ENCODE measurements at places on chromosomes 16 and 17.
A peak's percentile ranks its signal among the peaks of the same experiment; 100 is the strongest.

GRCh38 chr17:19555746-19556145 lies 22.1 kb downstream of the SLC47A1 start:
- DNase-seq = no peak

DNA sequence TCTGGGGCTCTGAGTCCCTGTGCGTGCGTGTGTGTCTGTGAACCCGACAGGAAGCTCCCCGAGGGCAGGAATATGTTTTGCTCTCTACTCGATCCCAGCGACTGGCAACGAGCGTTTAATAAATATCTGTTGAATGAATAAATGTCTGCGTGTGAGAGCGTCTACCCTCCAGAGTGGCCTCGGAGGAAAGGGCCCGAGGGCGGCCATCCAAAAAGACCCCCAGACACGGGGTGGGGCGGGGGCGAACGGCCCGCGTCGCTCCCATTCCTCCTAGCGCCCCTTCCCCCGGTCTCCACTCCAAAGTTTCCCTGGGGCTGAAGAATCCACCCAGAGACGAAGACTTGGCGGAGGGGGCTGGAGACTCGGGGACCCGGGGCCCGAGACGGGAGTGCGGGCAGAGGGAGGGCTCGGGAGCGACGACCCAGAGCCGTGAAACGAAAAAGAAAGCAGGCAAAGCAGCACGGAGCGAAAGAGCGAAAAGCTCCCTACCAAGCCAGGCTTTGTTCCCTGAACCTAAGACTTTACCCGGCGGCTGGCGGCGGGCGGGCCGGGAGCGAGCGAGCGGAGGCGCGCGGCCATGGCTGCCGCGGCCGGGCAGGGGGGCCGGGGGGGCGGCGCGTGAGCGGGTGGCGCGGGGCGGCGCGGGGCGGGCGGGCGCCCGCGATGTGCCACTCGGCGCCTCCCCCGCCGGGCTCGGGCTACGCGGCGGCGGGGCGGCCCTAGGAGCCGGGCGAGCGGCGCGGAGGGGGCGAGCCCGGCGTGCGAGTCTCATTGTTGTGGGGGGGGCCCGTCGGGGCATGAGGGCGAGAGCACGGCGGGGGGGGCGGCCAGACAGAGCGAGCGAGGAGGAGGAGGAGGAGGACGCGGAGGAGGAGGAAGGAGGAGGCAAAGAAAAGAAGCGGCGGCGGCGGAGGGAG lies at the start of gene MLLT6:
Gene MLLT6, plus strand, starts transcription at position 668 of the 917 bp plus-strand sequence. CDS start 360 bp downstream, outside the sequence.
- DNase-seq = peak; percentile 76

- peak; percentile 4 for DNase-seq
Observed at GRCh38 chr16:50814541-50814940, 72.7 kb downstream of the CYLD start.

GRCh38 chr17:21291357-21291756 lies 6.8 kb downstream of the MAP2K3 start:
- no peak for DNase-seq

GRCh38 chr16:57341441-57342303 lies 16.9 kb upstream of the CCL22 start:
- DNase-seq = peak; percentile 88

DNA sequence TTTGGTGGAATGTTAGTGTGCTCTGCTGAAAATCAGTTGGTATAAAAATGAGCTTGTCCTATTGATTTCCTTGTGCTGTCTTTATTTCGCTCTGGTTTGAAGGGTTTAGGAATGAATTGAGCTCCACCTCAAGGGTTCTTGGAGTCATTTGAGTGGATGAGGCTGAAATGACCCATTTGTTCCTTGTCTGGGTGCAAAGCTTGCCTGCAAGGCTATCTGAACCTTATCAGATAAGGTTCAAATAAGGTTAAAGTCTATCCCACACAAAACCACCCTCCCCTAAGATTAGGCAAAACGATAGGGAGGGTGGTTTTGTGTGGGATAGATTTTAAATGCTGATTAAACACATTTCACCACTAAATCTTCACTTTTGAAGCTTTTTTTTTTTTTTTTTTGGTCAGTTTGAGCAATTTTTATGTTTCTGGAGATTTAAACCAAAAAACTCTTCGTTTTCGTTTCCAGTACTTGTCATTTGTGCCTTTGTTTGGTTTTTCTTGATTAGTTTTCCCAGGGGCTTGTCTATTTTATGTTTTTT lies 62.7 kb downstream of the ARHGAP44 start:
- DNase-seq = peak; percentile 24

DNA sequence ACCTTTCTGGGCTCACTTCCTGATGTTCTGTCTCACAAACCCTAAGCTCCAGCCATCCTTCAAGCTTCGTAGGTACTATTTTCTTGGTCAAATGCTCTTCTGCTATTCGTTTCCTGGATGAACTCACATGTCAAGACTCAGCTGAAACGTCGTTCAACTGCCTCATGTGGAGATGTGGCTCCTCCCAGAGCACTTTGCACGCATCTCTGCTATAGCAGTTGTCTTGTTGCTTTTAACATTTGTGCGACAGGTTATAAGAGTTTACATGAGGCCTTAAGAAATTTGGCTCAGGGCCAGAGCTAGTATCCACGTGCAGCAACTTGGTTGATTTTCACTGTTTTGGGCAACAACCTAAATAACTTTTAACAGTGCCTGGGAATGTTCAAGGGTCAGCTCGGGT lies 2.8 kb upstream of the KRT40 start:
- DNase-seq = no peak

DNA sequence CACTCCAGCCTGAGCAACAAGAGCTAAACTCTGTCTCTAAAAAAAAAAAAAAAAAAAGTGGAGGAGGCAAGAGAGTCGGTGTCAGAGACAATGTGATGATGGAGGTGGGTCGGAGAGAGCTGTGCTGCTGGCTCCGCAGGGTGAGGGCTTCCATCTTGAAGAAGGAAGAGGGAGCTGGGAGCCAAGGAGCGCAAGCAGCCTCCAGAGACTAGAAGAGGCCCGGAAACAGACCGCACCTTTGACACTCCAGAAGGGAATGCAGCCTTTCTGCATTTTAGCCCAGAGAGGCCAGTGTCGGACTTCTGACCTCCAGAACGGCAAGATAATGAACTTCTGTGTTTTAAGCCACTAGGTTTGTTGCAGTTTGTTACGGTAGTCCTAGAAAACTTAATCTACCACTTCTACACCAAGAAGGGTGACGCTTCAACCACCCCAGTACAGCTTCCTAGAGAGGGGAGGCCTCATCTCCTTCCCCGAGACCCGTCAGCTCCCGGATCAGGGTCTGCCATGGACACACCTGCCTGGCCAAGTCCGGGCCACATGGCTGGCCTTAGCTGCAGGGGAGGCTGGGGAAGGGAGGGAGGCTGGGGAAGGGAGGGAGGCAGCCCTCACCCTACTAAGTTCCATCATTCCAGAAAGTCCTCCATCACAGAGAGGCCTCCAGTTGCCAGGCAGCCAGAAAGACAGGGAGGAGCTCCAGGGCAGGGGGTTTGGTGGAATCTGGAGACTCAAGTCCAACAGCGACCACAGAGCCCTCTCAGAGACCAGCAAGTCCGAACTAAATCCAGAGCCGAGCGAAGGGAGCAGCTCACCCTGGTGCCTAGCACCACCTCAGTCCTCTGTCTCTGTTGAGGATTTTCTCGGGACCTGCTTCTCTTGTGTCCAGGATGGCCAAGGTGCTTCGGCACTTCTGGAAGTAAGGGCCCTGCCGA lies 13.2 kb upstream of the RBFOX3 start:
- no peak for DNase-seq

DNA sequence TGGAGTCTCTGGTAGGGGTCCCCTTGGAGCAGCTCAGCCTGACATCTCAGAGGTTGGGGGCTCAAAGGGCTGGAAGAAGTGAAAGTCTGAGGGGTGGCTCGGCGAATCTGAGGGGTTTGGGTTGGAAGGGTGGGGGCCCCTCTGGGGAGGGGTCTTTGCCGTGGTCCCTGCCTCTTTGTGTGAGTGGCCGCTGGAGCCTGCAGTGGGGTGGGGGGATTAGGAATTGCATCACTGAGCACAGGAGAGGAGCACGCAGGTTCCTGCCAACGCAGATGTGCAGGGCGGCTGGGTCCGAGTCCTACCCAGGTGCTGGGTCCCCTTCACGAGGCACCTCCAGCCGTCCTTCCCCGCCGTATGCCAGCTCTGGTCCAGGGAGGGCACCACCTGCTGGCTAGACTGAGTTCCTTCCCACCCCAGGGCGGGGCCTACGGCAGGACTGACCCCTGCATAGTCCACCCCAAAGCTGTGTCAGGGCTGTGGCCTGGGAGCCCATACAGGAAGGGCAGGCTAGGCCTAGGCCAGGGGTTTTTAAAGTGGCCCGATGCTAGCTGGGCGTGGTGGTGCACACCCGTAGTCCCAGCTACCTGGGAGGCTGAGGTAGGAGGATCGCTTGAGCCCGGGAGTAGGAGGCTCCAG lies 9.9 kb downstream of the FMNL1 start:
- DNase-seq = no peak

GRCh38 chr16:9761870-9762269 lies 420.4 kb downstream of the GRIN2A start:
- no peak for DNase-seq

DNA sequence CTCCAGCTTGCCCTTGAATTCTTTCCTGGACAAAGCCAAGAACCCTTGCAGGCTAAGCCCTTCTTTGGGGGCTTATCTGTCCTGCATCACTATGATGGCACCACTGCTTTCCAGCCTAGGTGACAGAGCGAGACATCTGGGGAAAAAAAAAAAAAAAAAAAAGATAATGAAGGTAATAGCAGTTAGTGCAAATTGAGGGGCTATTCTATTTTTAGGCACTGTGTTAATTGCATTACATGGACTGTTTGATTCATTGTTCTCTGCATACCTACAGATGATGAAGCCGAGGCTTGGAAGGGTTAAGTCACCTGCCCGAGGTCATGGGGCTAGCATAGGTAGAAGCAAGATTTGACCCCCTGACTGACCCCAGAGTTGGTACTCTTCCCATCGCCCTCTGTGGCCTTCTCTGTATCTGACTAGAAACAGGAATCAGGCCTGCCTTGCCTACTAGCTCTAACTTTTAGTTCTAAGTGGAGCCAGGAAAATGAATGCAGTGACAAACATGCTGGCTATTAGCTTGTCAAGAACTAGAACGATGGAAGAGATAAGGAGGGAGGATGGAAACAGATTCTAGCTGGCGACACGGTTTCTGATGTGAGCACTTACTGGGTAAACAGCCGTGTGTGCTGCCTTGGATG lies 312.1 kb downstream of the SNX29 start:
- no peak for DNase-seq

DNA sequence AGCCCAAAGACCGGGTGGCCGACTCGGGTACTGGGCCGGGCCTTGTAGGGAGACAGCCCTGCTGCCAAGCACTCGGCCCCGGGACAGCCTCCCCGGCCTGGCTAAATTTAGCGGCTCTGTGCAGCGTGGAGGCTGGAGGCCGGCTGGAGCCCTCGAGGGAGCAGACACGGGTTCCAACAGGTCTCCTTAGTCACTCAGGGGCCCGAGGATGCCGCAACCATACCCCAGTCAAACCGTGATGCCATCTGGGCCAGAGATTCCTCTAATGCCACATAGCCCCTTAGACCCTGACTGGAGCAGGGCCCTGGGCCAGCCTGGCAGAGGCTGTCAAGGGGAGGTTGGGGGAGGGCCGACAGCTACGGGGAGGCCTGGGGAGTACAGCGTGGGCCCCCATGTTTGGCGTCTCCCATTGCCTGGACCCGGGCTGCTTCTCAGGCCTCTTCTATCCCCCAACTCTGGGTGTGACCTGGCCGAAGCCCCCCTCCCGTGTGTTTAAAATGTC lies 2.9 kb upstream of the P2RX1 start:
- DNase-seq = peak; percentile 29

- DNase-seq = no peak
Observed at GRCh38 chr17:38587947-38588787, 17.6 kb downstream of the SRCIN1 start.

DNA sequence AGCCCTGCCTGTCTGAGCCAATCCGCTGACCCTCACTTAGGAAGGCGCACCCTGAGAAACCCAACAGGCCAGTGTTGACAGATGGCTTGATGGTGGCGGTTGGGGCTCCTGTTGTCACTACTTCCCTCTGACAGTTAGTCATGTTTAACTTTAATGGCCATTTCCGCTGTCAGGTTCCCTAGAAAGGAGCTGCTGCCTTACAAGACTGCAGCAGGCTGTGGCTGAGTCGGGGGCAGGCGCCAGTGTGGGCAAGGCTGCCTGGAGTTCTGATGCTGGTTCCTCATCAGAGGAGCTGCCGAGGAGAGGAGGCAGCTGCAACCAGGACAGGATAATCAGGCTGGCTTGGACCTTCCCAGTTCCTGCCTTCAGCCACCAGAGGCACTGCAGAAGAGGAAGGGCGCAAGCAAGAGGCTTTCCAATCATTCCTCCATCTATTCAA lies 223.2 kb upstream of the DYNLRB2 start:
- DNase-seq = no peak

GRCh38 chr17:66638707-66639479 lies 196.0 kb upstream of the CACNG5 start:
- DNase-seq = no peak

DNA sequence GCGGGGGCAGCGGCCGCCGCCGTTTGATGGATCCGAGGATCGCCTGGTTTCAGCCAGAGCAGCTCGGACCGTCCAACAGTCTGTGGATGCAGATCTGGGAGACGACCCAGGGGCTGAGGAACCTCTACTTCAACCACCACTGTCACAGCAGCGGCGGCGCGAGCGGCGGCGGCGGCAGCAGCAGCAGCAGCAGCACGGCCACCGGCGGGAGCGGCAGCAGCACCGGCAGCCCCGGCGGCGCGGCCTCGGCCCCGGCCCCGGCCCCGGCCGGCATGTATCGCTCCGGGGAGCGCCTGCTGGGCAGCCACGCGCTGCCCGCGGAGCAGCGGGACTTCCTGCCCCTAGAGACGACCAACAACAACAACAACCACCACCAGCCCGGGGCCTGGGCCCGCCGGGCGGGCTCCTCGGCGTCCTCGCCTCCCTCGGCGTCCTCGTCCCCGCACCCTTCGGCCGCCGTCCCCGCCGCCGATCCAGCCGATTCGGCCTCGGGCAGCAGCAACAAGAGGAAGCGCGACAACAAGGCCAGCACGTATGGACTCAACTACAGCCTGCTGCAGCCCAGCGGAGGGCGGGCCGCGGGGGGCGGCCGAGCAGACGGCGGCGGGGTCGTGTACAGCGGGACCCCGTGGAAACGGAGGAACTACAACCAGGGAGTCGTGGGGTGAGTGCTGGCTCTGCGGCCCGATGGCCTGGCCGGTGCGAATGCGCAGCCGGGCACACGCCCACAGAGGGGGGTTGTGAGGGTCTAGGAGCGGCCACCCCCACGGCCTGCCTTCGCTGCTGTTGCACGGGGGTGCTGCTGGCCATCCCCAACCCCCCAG lies 702 bp downstream of the TENT4B start:
- DNase-seq = peak; percentile 42

DNA sequence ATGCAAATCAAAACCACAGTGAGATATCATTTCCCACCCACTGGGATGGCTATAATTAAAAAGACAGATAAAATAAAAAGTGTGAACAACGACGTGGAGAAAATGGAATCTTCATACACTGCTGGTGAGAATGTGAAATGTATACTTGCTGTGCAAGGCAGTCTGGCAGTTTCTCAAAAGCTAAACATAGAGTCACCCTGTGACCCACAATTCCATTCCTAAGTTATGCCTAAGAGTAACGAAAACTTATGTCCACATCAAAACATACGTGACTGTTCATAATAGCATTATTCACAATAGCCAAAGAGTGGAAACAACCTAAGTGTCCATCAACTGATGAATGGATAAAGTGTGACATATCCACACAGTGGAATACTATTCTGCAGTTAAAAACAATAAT lies 38.1 kb upstream of the VPS4A start:
- no peak for DNase-seq
